KG1 (cell line): ENCODE measurements at places on chromosomes 12 and 14.

GRCh38 chr12:130838284-130838950 lies 633 bp downstream of the STX2 start:
- no peak for DNase-seq

- DNase-seq: no peak
Measured at GRCh38 chr14:101948666-101949216, 15.6 kb upstream of the DYNC1H1 start.

- DNase-seq: no peak
Measured at GRCh38 chr12:91824991-91825390, 320.7 kb downstream of the BTG1 start.

- peak; percentile 44 for DNase-seq
Measured at GRCh38 chr12:1920971-1921370, 2.5 kb upstream of the CACNA2D4 start.

DNA sequence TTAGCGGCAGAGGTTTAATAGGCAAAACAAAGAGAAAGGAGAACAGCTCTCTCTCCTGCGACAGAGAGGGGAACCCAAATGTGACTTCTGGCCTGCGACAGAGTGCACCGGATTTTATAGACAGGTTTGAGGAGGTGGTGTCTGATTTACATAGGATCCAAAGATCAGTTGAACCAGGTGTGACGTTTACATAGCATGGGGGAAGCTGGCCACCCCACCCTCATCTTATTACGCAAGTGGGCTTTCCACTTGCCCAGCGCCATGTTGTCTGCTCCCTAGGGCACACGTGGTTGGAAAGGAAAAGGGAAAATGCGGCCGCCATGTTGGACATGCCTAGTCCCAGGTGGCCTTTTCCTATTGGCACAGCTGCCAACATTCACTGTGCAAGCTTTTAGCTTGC lies 17.4 kb downstream of the BCL2L14 start:
- DNase-seq: no peak

DNA sequence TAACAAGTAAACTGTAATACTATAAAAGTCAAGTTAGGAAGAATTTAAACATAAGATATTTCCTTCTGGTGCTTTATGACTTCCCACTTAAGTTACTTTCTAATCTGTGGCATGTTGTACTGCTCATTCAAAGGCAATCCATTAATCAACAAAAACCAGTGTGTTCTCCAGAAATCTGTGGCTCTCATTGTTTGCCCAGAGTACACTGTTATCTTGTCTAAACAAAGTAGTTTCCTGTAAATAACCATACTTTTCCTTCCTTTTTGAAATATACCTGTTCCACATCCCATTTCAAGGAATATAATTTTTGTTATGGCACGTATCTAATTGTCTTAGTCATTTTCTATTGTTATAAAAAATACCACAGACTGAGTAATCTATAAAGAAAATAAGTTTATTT lies 184.1 kb downstream of the CCER1 start:
- no peak for DNase-seq

- no peak for DNase-seq
Measured at GRCh38 chr14:53180272-53181221, 27.4 kb upstream of the DDHD1 start.

- DNase-seq: no peak
Measured at GRCh38 chr12:89857652-89858274, 149.1 kb upstream of the ATP2B1 start.

- DNase-seq: no peak
Measured at GRCh38 chr14:68951035-68951797, 27.9 kb downstream of the ACTN1 start.

DNA sequence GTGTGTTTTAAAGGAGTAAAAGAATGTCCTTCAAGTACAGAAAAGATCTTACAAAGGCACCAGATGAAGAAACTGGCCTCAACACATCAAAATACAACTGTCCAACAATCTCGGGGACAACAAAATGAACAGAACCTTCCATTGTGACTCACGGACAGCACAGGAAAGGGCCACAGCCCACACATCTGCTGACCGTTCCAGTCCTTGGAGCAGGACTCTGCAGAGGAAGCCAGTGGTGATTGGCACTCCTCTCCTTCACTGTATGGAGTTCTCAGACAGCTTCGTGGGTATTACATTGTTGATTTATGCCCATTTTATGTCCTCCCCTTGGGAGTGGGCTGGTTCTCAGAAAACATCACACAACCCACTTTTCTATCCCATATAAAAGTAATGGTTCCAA lies 32.5 kb upstream of the TC2N start:
- DNase-seq: no peak

DNA sequence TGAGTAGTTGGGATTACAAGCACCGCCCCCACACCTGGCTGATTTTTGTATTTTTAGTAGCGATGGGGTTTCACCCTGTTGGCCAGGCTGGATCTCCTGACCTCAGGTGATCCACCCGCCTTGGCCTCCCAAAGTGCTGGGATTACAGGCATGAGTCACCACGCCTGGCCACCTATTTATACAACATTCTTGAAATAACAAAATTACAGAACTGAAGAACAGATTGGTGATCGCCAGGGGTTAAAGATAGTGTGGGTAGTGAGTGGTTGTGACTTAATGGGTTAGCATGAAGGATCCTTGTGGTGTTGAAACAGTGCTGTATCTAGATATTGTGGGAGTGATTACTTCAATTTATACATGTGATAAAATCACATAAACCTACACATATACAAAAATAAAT lies 7.4 kb downstream of the GLIPR1L1 start:
- DNase-seq: no peak

DNA sequence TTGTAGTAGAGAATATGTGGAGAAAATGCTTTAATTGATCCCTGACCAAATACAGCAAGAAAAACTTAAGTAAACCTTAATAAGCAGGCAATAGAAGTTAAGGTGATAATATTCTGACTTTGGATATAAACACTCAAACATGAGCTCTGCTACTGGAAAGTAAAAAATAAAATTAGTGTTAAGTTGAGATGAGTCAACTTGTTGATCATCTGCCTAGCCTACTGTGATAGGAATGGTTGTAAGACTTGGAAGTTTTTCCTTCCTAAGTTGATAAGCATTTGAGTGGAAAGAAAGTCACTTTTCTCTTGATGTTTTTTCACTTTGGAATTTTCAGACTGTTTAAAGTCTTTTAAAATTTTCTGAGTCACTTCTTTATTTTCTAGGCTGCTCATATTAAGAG lies 26.0 kb downstream of the ADIPOR2 start:
- no peak for DNase-seq

- DNase-seq: no peak
Measured at GRCh38 chr14:59529189-59529588, 44.9 kb downstream of the JKAMP start.

GRCh38 chr12:4134448-4135263 lies 138.9 kb upstream of the CCND2 start:
- no peak for DNase-seq

DNA sequence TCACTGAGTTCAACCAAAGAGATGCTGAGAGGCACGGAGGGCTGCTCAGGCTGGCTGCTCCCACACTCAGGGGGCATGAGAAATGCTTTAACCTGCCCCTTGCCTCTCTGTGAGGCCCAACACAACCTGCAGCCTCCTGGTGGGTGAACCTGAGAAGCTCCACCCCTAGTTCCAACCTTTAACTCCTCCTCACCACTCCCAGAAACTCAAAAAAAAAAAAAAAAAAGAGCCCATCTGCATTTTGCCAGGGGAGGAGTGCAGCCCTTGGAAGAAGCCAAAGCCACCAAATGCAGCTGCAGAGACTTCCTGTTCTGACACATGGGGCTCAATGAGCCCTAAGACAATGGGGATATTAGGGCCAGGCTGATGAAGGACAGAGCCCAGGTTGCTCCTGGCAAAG lies 8.9 kb downstream of the KRT4 start:
- DNase-seq: no peak

GRCh38 chr12:91732086-91732485 lies 413.6 kb downstream of the BTG1 start:
- no peak for DNase-seq

DNA sequence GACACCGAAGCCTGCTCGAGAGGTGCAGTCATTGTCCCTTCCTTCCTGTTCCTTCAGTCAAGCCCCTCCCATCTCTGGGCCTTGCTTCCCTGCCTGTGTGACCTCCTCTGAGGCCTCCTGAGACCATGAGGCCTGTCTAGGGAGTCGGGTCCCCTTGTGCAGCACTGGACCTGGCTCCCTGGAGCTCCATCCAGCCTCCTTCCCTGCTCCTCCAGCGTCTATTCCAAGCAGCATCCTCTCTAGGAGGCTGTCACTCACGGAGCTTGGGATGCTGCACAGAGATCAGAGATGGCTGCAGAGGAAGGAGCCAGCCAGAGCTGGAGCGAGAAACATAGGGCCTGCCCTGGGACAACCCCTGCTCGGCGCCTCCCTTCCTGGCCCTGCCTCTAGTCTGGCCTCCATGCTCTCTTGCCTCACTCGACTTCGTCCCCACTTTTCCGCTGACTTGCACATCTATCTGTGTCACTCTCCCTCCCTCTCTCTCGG lies 142.7 kb downstream of the BCL11B start:
- DNase-seq: no peak

DNA sequence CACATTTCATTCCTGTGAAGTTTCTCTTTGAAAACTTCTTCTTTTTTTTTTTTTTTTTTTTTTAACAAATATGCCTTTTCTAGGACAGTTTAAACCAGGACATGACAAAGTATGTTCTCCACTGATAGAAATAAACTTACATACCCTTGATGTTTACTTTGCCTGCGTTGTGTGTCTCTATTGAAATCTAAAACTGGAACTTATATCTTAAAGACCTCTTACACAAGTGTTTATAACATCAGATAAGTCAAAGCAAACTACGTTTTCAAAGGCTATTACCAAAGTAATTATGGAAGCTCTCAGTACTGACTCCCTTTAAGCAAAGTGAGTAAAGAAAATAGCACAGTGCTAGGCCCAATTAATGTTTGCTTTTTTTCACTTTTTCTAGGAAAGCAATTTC lies 30.6 kb upstream of the ISM2 start:
- DNase-seq: no peak

GRCh38 chr14:67566908-67567307 lies 33.2 kb downstream of the PIGH start:
- no peak for DNase-seq

GRCh38 chr14:71688576-71688975 lies 243.7 kb upstream of the RGS6 start:
- no peak for DNase-seq

DNA sequence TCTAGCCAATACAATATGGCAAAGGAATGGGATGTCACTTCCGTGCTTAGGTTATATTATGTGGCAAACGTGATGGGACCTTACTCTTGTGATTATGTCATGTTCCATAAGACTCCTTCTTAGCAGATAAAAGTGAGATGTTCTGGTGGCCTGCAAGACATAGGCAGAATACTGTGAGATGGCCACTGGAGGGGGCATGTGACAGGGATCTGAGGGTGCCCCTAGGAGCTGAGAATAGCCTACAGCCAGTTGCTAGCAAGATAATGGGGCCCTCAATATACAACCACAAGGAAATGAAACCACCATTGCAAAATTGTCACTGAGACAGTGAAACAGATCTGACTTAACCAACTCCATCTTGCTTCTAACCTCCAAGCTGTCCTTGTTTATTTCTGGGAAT lies 151.4 kb upstream of the SSTR1 start:
- no peak for DNase-seq

- DNase-seq: no peak
Measured at GRCh38 chr12:88418856-88419497, 161.3 kb downstream of the KITLG start.

DNA sequence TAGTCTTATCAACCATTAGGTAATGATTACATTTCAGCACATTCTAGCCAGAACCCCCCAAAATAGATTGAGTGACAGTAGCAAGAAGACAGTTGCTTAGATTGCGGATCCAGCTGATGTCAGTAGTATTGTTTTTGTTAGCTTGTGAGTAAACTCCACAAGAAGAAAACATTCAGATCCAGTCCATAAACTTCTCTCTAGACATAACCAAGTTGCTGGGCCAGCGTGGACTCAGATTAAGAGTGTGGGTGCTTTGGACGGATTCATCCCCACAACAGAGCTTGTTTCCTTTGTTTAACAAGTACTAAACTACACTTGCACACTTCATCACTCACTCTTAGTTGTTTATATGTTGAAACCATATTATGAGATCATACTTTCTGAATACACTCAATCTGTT lies 293.4 kb downstream of the NPAS3 start:
- DNase-seq: no peak
